ENCODE measurements at places on chromosomes 13 and 19.

GRCh38 chr13:79128158-79128557 lies 277.9 kb downstream of the RBM26 start:
- DNase-seq = peak; percentile 90

- DNase-seq = no peak
Observed at GRCh38 chr13:93345024-93345423, 118.4 kb downstream of the GPC6 start.

DNA sequence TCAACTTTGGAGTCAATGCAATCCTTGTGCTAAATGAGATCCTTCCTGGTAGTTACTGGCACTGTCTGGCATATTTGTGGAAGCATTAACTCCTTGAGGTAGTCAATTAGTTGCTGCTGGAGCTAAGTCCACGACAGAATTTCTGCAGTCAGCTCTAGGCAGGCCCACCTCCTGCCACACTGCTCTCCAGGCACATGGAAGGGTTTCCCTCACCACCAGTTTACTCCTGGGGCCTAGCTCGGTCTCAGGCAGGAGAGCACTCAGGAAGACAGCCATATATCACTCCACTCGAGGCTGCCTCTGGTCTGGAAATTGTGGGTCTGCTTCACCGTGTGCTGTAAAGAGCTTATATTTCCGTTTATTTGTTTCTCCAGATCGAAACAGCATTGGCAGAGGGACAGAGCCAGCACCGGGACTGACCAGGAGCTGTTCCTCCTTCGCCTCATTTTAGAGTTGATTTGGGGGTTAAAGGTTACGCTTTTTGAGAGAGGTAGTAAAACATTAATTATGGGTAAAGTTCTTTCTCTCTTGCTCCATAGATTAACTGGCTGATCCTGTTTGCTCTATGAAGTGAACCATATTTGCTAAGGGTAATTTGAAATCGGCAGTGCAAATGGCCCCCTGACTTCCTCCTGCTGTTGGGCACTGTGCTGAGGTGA lies 20.6 kb upstream of the GTF3A start:
- no peak for DNase-seq

DNA sequence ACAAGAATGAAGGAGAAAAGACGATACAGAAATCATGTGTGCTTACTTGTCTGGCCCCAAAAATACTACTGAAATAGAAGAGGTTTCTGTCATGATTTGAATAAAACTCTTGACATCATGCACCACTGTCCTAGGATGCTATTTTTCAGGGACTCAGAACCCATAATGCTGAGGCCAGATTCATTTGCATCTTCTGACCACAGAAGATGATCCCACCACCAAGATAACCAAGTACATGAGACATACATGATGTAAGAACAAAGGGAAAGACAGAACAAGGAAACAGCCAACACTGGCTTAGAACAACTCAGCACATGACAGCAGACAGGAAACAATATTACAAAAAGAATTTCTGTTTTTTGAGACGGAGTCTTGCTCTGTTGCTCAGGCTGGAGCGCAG lies 2.5 kb downstream of the ZNF552 start:
- DNase-seq = no peak

DNA sequence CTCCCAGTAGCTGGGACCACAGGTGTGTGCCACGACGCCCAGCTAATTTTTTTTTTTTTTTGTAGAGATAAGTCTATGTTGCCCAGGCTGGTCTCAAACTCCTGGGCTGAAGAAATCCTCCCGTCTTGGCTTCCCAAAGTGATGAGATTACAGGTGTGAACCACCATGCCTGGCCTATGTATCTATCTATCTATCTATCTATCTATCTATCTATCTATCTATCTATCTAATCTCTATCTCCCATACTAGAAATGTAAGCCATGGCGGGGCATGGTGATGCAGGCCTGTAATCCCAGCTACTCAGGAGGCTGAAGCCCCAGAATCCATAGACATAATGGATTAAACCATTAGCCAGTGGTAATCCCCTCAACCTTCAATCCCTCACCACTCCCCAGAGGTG lies 6.5 kb upstream of the SERTAD3 start:
- no peak for DNase-seq

- DNase-seq = no peak
Observed at GRCh38 chr19:18646535-18647370, 9.9 kb downstream of the KLHL26 start.

DNA sequence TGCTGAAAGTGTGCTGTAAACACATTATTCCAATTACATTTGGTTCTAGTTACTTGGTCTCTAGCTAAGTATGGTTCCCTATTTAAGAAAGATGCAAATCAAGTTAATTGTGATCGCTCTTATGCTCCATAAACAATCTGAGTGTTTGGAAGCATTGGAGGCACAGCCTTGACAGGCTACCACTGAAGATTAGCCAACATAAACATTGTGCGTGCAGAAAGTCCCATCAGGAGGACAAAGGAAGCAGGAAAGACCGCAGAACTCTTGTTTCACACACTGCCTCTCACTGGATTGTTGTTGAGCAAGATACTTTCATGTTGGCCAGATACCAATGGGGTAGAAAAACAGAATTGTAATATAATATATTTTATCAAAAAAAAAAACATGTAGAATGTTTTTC lies 814.4 kb downstream of the EFNB2 start:
- peak; percentile 62 for DNase-seq

DNA sequence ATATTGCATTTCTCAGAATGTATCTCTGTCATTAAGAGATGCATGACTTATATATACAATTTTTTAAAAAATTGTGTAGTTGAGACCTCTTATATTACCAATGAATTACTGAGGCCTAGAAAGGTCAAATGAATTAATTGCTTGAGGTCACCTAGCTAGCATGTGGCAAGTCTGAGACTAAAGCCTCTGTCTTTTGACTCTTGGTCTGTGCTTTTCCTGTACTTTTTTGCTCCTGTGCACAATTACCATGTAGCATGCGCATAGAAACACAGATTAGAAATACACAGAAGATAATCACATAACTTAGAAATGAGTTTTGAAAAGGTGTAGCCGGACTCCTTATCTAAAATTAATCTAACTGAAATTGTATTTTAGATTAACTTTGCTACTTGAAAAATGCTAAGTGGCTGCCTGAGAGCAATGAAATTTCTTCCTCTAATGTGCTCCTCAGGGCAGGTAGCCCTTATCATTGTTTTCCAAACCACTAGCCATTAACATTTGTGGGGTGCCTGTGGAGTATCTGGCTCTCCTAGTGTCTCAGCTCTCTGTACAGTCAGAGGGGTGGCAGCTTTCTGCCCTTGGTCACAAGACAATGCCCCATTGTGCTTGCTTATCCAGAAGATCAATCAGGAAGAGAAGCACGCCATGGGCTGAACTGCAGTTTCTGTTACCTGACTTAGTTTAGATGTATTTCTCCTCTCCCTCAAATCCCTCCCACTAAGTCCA lies 119.6 kb downstream of the RFC3 start:
- no peak for DNase-seq

DNA sequence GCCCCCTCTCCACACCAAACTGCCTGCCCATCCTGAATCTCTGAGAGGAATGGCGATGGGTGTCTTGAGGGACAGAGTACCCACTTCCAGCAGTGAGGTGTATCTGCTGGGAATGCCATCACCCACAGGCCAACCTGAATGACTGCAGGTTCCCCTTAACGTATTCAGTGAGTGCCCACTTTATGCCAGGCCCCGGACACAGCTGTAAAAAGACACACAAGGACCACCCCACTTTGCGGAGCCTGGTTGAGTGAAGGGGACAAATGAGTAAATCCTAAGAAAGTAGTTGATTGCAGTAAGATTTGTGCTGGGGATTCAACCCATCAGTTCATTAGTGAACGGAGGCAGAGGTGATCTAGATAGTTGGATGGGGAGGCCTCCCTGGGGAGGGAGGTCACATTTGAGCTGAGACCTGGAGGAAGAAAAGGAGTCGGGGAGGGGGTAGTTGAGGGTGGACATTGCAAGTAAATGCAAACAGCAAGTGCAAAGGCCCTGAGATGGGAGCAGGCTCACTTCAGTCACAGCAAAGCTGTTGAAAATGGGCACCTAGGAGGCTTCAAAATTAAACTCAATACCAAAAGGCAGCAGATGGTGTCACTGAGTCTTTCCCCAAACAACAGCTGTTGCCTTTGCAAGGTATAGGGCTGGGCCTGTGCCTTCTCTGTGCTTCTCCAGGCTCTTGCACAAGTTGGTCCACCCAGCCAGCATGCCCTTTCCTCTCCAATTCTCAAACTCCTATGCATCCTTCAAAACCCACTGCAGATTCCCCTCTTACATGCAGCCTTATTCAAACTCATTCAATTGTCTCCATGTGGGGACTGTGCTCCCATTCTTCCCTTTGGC lies 4.3 kb downstream of the GDF15 start:
- DNase-seq = no peak

DNA sequence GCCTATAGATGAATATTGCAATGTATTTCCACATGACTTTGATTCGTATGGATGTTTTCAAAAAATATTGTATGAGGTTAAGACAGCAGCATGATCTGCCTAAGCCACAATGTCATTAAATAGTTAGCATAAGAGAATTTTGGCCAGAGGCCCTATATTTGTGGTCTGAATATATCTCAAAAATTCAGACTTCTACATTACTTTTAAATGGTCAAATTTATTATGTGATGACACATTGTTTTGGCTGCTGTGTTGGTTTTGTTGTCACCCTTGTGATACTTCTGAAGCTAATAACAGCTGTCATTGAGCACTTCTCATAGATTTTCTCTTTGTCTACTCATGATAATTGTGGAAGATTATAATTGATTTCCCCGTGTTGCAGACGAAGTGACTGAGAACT lies 288.2 kb downstream of the MYO16 start:
- peak; percentile 59 for DNase-seq

- DNase-seq = no peak
Observed at GRCh38 chr19:56476651-56477428, at the start of gene ZNF667. TSS of gene ZNF667 (minus strand) at chr19:56477345. CDS start at chr19:56462370, 14,975 bp downstream.

DNA sequence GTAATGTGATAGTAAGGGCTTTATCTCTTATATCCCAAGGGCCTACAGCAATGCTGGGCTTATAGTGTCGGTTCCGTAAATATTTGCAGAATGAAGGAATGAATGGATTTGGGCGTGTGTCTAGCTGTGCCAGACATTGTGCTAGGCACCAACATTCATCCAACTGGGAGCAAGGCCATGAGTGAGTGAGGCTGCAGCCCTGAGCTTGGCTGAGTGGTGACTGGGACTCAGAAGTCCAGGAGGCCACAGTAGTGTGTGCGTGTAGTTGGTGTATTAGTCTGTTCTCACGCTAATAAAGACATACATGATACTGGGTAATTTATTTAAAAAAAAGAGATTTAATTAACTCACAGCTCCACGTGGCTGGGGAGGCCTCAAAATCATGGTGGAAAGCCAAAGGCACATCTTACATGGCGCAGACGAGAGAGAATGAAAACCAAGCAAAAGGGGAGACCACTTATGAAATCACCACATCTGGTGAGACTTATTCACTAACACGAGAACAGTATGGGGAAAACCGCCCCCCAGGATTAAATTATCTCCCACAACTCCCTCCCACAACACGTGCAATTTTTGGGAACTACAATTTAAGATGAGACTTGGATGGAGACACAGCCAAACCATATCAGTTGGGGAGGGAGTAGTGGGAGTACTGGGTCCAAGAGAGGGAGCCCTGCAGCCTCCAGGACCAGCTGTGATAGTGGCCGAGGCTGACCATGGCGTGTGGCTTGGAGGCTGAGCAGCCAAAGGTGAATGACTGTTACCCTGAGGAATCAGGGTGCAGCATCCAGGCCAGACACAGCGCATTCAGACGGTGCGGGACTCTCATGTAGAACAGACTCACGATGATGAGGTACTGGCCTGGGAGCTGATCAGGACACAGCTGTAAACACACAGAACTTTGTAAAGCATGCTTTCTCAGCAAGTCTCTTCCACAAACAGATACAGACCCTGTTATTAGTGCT lies 104.6 kb downstream of the TEX26 start:
- DNase-seq = no peak

GRCh38 chr13:45196622-45197021 lies 4.2 kb downstream of the KCTD4 start:
- DNase-seq = no peak

DNA sequence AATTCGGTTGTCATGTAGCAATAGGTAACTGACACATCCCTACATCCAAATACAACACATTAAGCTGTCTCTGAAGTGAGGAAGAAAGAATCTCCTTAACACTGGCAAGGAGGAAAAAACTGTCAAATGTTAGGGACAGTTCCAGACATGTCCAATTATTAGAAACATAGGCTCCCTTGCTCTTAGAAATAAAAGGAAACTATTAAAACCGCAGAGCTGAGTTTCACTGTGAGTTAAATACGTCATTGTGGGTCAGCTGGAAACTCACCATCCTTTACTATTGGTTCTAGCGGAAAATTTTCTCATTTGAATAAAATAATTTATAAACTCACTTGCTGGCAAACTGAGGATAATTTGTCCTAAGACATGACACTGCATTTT lies 40.7 kb downstream of the STARD13 start:
- DNase-seq = no peak

DNA sequence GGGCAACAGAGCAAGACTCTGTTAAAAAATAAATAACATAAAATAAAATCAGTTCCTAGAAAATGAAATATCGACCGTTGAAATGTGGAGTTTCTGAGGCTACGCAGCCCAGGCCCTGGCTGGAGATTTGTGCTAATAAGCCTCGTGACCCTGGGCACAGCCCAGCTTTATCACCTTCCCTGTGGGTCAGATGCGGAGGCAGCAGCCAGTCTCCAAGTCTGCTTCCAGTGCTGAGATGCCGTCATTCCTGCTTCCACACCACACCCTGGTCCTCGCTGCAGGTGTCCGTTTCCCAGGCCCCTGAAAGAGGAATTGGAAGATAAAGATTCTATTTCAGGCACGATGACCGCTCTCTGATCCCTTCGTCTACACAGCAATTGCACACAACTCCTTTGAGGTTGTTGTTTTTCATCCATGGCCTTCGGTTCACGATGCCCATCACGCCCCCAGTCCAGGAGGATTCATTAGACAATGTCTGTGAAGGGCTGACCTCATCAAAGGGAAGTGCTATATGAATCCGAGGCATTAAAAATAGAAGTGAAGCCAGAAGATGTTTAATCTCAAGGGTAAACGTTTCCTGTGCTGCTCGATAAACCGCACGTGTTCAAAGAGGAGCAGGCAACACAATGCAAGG lies 48.3 kb upstream of the ATP11A start:
- DNase-seq = no peak

GRCh38 chr13:67792151-67792676 lies 562.1 kb upstream of the PCDH9 start:
- no peak for DNase-seq

- no peak for DNase-seq
Observed at GRCh38 chr19:33464010-33464732, 57.4 kb downstream of the PEPD start.

- no peak for DNase-seq
Observed at GRCh38 chr19:9868983-9869617, 34.0 kb downstream of the PIN1 start.

DNA sequence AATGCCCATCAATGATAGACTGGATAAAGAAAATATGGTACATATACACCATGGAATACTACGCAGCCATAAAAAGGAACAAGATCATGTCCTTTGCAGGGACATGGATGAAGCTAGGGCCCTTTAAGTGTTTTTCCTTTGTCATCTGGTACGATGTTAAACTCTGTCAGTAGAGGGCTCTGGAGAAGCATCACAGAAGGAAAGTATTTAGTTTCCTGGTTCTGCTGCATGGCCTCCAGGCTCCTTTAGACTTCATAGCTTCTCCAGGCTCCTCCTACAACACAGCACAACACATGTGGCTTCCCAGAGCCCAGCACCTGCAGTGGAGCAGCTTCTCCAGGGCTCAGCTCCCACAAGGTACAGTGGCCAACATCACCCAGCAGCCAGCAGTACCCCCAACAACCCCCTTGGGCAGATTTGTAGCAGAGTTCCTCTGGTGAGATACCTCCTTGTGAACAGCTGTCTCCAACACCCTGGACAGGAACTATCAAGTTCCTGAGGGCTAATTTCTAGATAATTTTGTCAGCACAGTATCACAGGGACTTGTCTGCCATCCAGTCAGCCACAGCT lies 63.4 kb downstream of the KCTD12 start:
- DNase-seq = no peak

- peak; percentile 28 for DNase-seq
Observed at GRCh38 chr13:38350114-38350617, 515 bp downstream of the UFM1 start.
